NCI-H460 (cell line): ENCODE measurements at places on chromosomes 3 and 15. TPM values are rescaled to one million over a fixed set of nuclear protein-coding genes. Genes with fewer than 3 reads are reported as not detected.

The CMSS1 gene
- 69.5 and 77.8 TPM in 2 replicates for total RNA-seq

The OR5H14 gene
- not detected in 2 replicates for total RNA-seq

The PLCH1 gene
- 0.79 and 0.81 TPM in 2 replicates for total RNA-seq

The RLBP1 gene
- total RNA-seq: not detected in 2 replicates

The SLC22A13 gene
- total RNA-seq: 0.17 and 0.40 TPM in 2 replicates

The CIDEC gene
- total RNA-seq: not detected in 2 replicates

The RASGRF1 gene
- total RNA-seq: not detected in 2 replicates

The CORO2B gene
- total RNA-seq: not detected in 2 replicates

The RBMS3 gene
- total RNA-seq: 25.8 and 29.6 TPM in 2 replicates

The CHRFAM7A gene
- total RNA-seq: 1.3 and 4.5 TPM in 2 replicates

The SERPINI1 gene
- total RNA-seq: 1.1 and 1.5 TPM in 2 replicates

The C15orf62 gene
- 0.25 and 0.40 TPM in 2 replicates for total RNA-seq

The LINGO1 gene
- total RNA-seq: 0.14 and 0.52 TPM in 2 replicates

The TNIK gene
- 0.46 and 1.1 TPM in 2 replicates for total RNA-seq

The ROPN1B gene
- not detected in 2 replicates for total RNA-seq

The MAP1A gene
- total RNA-seq: 7.7 and 7.8 TPM in 2 replicates

The TM4SF18 gene
- total RNA-seq: 12.5 and 14.4 TPM in 2 replicates

The GOLGA6L6 gene
- total RNA-seq: not detected in 2 replicates

The SEMA6D gene
- total RNA-seq: 0.02 and 0.09 TPM in 2 replicates

The NR2E3 gene
- 0.23 and 0.37 TPM in 2 replicates for total RNA-seq

The LXN gene
- 35.7 and 42.6 TPM in 2 replicates for total RNA-seq

The BLM gene
- 9.9 and 10.6 TPM in 2 replicates for total RNA-seq

The NOX5 gene
- total RNA-seq: 0.23 and 0.64 TPM in 2 replicates

The EPHA3 gene
- total RNA-seq: 7.2 and 7.8 TPM in 2 replicates

The NAALADL2 gene
- 0.69 and 1.0 TPM in 2 replicates for total RNA-seq

The SEMA7A gene
- total RNA-seq: 0.12 and 0.20 TPM in 2 replicates

The CCR3 gene
- total RNA-seq: not detected in 2 replicates

The RTP1 gene
- total RNA-seq: not detected in 2 replicates

The ACKR4 gene
- 0.07 TPM in 1 of 2 replicates, not detected in the other for total RNA-seq

The FBXW12 gene
- not detected in 2 replicates for total RNA-seq

The ARGFX gene
- not detected in 2 replicates for total RNA-seq

The TM6SF1 gene
- total RNA-seq: 0.29 and 0.37 TPM in 2 replicates

The FMN1 gene
- total RNA-seq: 0.89 and 1.4 TPM in 2 replicates

The PDIA5 gene
- total RNA-seq: 18.7 and 19.6 TPM in 2 replicates

The PLCL2 gene
- total RNA-seq: 3.5 and 3.8 TPM in 2 replicates

The ACTRT3 gene
- total RNA-seq: 0.26 and 0.67 TPM in 2 replicates

The GOLGA8S gene
- not detected in 2 replicates for total RNA-seq

The SPINK8 gene
- total RNA-seq: not detected in 2 replicates

The MUSTN1 gene
- total RNA-seq: 0.67 and 1.9 TPM in 2 replicates

The CPEB1 gene
- total RNA-seq: 1.6 and 2.2 TPM in 2 replicates

The FBXO40 gene
- not detected in 2 replicates for total RNA-seq

The GP9 gene
- total RNA-seq: not detected in 2 replicates

The C15orf40 gene
- total RNA-seq: 17.5 and 23.3 TPM in 2 replicates

The HEXA gene
- total RNA-seq: 107 and 115 TPM in 2 replicates

The GOLGA8T gene
- 0.35 and 0.52 TPM in 2 replicates for total RNA-seq

The NCEH1 gene
- 45.0 and 50.2 TPM in 2 replicates for total RNA-seq

The DLEC1 gene
- 0.10 TPM in 1 of 2 replicates, not detected in the other for total RNA-seq

The DNAJB8 gene
- total RNA-seq: not detected in 2 replicates

The CHRM5 gene
- total RNA-seq: not detected in 2 replicates

The HDGFL3 gene
- 51.5 and 61.2 TPM in 2 replicates for total RNA-seq

The STAC gene
- total RNA-seq: 11.3 and 13.0 TPM in 2 replicates

The ADAMTSL3 gene
- not detected in 2 replicates for total RNA-seq
